Effector memory CD8-positive, alpha-beta T cell (primary cell): ENCODE measurements at places on chromosomes 1 and 21.

DNA sequence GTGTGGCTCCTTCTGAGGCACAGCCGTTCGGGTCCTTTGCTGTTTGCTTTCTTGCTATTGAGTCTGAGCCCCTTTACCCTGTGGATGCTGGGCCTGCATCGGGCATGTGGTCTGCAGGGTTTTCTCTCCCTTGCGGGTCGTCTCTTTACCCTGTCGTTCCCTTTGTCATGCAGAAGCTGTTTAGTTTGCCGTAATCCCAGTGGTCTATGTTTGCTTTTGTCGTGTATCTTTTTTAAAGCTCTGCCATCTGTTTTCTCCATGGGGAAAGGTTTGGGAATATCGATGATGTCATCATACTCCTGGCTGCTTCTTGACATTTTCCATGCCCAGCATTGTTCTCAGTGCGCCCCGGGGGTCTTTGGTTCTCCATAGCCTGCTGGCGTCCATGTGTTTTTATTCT, 68.2 kb downstream of the AGPAT3 start:
- no peak for DNase-seq

- no peak for DNase-seq
Measured at GRCh38 chr1:32702599-32703478, at the start of gene SYNC. Gene SYNC (minus strand): TSS chr1:32702770. CDS start chr1:32702660, 110 bp downstream.

DNA sequence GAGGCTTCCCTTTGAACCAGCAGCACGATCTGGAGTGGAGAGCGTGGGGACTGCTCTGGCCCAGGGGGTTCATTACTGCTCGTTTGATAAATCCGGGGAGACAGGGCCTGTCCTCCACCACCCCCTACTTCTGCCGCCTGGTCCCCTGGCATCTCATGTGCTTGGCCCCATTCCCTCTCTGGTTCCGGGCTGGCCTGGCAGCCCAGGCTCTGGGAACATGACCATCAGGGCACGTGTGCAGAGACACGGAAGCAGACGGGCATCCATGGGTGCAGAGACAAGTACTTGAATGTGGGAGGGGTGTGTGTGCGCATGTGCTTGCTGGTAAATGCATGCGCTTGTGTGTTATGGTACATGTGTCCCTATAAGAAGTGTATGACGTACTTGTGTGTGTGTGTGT, 75.5 kb downstream of the KIRREL1 start:
- DNase-seq = no peak

- no peak for DNase-seq
Measured at GRCh38 chr1:200108659-200109058, 81.1 kb downstream of the NR5A2 start.

- DNase-seq = no peak
Measured at GRCh38 chr1:3586986-3587759, 24.1 kb downstream of the MEGF6 start.

- DNase-seq = no peak
Measured at GRCh38 chr1:75430526-75430925, 180.4 kb downstream of the SLC44A5 start.

- no peak for DNase-seq
Measured at GRCh38 chr1:905811-906599, 17.7 kb upstream of the SAMD11 start.

DNA sequence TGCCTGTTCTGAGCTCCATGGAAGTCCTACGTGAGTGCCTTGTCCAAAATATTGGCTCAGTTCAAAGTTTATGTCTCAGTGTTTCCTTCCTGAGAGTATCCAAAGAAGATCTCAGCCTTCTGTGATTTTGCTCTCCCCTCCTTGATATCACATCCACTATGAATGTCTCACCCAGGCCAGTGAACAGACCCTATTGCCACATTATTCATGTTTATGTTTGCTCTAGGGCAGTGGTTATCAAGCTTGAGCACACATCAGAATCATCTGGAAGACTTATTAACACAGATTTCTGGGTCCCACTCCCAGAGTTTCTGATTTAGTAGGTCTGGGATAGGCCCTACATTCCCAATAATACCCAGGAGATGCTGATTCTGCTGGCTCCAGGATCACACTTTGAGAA, 145.0 kb upstream of the FGGY start:
- no peak for DNase-seq

- no peak for DNase-seq
Measured at GRCh38 chr1:185152187-185152767, 4.5 kb downstream of the TRMT1L start.

GRCh38 chr21:26565111-26565510, 8.0 kb downstream of the CYYR1 start:
- DNase-seq = no peak

GRCh38 chr1:56821462-56821797, 2.2 kb upstream of the FYB2 start:
- no peak for DNase-seq

DNA sequence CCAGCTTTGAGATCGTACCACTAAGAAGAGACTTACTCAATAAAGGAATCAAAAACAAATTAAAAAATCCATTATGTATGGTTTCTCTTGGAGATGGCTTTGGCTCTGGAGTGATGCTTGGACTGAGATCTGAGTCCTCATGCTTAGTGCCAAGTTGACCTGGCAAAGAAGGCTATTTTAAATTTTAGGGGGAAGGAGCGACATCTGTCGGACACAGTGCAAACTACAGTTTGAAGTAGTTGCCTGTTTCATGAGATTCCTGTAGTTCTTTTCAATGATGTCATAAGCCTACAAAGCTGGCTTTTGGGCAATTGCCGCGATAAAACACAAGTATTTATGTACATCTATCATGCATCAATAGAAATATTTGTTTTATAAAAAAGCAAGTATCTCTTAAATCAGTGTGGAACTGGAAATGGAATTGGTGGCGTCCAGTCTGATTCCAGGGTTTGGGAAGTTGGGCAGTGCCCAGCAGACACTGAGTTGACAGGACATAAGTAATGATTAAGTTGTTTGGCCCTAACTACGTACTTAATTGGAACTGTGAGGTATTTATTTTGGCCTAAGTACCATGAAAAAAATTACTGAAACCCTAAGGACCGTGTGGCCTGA, 50.0 kb downstream of the TBCE start:
- peak; percentile 70 for DNase-seq

DNA sequence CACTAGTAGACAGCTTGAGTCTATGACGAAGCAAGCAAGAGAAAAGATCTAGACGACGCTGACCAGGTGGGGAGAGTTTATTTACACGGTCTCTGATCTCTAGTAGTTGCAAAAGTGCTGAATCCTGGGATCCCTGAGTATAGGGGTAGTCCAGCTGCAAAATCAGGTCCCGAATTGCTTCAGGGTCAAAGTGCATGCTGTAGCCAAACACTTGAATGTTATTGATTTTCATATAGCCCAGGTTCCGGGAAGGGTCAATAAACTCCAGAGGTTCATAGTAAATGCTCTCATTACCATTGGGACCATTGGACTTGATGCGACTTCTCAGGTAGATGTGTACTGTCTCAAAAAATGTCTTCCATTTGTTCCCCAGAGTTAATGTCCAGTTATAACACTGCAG, 379.6 kb downstream of the BRINP3 start:
- DNase-seq = no peak

GRCh38 chr1:232876506-232877364, 71.5 kb downstream of the MAP10 start:
- DNase-seq = no peak

DNA sequence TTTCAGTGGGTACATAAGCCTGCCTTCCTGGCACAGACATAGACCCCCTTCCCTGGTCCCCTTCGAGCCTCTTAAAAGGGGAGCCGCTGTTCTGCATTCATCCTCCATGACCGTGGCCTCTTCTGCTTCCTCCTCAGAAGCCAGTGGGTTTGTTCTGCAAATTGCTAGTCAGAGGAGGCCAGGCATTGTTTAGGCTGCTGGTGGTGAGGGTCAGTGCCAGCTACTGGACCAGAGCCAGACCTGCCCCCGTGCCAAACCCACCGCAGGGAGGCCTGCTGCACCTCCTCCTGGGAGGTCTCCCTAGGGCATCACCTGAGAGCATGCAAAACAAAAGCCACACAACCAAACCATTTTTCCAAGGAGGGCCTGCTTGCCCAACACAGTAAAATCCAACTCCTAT, 178.4 kb downstream of the MIS18A start:
- no peak for DNase-seq

GRCh38 chr1:26781206-26781825, 6.4 kb upstream of the PIGV start:
- DNase-seq = no peak

GRCh38 chr1:224454402-224455055, 19.9 kb upstream of the WDR26 start:
- DNase-seq = no peak

DNA sequence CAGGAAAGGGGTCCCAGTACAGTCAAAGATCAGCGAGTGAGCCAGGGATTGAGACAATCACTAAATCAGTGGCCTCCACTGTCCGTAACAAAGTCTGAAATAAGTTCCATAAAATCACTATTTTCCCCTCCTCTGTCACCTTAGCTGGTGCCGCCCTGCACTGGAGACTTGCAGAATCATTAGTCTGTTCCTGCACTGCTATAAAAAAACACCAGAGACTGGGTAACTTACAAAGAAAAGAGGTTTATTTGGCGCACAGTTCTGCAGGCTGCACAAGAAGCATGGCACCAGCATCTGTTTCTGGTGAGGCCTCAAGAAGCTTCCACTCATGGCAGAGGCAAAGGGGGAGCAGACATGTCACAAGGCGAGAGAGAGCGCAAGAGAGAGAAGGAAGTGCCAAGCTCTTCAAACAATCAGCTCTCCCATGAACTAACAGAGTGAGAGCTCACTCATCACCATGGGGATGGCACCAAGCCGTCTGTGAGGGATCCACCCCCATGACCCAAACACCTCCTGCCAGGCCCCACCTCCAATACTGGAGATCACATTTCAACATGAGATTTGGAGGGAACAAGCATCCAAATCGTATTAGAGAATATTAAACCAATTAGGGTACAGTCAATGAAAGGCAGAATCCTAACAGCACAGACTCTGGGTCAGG, 129.8 kb upstream of the TIAM1 start:
- no peak for DNase-seq

DNA sequence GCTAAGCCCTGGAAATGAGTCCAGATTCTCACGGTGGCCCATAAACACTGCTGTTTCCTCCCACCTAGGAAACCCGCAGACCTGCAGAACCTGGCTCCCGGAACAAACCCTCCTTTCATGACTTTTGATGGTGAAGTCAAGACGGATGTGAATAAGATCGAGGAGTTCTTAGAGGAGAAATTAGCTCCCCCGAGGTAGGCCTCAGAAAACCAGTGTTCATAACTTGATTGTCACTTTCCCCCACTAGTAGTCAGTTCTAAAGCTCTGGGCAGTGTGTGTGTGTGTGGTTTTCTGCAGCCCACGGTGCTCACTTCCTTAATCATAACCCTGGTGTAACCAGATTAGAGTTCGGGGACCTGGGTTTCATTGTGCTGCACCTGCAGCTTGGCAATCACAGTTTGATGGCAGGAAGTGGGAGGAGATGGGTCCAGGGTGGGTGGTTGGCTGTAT, 39.1 kb downstream of the CLIC6 start:
- DNase-seq = no peak

DNA sequence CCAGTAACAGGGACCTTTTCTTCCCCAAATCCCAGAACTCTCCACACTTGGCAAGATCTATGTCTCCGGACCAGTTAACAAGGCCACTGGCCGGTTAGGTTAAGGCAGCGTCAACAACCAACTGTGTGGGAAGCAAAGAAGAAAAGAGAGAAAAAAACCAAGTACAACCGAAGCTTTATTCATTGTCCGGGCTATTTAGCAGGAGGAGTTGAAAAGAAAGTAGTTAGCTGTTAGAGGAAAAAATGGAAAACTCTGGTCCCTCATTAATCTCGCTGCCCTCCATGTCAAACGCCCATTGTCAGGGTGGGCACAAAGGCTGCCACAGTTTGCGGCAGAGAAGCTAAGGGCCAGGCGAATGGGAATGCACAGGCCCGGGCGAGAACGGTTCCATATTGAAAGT, 49.3 kb upstream of the GRIK3 start:
- DNase-seq = no peak

GRCh38 chr21:32306021-32306780, 7.5 kb downstream of the MRAP start:
- no peak for DNase-seq

- DNase-seq = no peak
Measured at GRCh38 chr1:107145637-107146036, 4.8 kb downstream of the NTNG1 start.

DNA sequence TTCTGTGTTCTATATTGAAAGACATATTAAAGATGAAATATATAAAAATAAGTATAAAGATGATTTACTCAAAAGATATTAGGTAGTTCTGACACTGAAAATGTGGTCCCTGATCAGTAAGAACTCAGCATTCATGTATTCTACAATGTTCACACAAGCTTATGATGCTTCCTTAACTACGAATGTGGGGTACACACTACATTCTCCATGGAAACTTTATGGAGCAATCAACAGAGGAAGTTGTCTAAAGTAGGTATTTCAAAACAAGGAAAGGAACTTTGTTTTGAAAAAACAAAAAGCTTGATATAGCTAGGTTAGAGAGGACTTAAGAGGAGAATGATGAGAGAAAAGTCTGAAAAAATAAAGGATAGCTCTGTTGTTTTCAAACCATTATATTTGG, 119.7 kb upstream of the RGS18 start:
- no peak for DNase-seq

DNA sequence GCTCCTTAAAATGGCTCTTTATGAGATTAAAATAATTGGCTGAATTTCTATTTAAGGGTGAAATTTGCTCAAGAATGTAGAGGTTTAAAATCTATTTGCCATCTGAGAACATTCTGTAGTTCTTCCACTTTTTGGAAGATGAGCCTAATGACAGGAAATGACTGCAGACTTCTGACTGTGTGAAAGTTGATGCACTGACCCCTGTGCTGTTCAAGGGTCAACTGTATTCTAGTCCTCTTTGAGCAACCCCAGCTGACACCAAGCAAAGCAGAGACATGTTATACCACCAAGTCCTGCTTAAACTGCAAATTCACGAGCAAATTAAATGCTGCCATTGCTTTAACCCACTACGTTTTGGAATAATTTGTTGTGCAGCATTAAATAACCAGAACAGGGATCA, 26.6 kb downstream of the DDAH1 start:
- no peak for DNase-seq

DNA sequence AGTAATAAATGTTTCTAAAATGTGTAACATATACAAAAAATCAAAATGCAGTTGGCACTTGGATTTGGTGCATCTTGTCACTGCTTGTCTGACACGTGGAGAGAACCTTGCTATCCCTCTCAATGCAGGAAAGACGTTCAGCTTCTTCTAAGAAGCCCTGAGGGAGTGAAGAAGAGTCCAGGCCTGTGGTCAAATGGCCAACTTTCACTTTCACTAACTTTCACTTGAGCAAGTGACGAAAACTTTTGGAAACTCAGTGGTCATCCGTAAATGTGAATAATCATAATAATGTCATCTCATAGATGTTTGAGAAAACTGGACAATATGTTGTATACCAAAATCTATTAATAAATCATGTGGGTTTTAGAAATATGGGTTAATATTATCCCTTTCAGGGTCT, 61.9 kb downstream of the ERG start:
- no peak for DNase-seq

- DNase-seq = no peak
Measured at GRCh38 chr21:42767561-42767835, 111.8 kb downstream of the WDR4 start.

DNA sequence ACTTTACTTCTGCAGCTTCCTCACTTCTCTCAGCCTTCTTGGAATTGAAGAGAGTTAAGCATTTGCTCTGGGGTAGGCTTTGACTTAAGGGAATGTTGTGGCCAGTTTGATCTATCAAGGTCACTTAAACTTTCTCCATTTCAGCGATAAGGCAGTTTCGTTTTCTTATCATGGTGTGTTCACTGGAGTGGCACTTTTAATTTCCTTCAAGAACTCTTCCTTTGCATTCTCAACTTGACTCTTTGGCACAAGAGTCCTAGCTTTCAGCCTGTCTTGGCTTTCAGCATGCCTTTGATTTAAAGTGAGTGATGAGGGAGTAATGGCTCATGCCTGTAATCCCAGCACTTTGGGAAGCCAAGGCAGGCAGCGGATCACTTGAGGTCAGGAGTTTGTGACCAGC, 38.7 kb downstream of the HS2ST1 start:
- DNase-seq = no peak
